ENCODE measurements at places on chromosomes 2 and 18.
A peak's percentile ranks its signal among the peaks of the same experiment; 100 is the strongest.

- DNase-seq = peak; percentile 60
Observed at GRCh38 chr18:45167631-45168280, 447.5 kb upstream of the SLC14A2 start.

- peak; percentile 99 for DNase-seq
Observed at GRCh38 chr2:237500681-237501424, 13.8 kb downstream of the MLPH start.

DNA sequence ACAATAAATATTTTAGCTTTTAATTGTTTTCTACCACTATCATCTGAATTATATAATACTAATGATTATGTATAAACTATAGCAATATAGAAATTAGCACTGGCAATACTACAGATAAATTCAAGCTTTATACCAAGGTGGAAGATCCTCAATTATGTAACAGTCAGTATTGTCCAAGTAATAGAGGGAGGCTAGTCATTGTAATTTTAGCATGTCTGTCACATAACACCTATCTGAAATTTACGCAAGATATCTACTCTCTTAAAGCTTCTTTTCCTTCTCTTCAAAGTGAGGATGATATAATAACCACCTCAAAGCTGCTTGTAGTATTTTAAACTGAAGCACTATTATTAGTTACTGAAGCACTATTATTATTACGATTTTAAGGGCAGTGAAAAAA lies 12.2 kb downstream of the KCNJ3 start:
- DNase-seq = no peak

GRCh38 chr2:1750933-1751766 lies 6.8 kb upstream of the PXDN start:
- DNase-seq = peak; percentile 52

DNA sequence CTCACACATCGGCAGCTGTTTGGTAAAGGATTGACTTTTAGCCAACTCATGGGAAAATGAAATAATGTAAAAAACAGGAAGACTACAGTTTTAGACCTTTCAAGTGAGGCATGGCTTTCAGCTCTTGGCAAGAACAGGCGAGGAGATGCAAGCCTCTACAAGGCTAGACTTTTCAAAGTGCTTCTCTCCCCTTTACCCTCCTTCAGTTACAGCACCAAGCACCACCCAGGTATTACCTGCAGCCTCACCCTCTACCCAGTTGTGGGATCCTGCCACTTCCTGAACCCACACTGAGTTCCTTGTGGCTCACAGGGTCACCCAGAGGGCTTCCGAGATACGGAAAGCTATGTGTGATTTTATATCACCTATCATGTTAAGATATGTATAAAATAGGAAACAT lies 14.7 kb downstream of the UGT1A10 start:
- no peak for DNase-seq

- no peak for DNase-seq
Observed at GRCh38 chr2:134745023-134745422, 26.2 kb upstream of the TMEM163 start.

- no peak for DNase-seq
Observed at GRCh38 chr2:208033701-208034502, 8.6 kb upstream of the PLEKHM3 start.

DNA sequence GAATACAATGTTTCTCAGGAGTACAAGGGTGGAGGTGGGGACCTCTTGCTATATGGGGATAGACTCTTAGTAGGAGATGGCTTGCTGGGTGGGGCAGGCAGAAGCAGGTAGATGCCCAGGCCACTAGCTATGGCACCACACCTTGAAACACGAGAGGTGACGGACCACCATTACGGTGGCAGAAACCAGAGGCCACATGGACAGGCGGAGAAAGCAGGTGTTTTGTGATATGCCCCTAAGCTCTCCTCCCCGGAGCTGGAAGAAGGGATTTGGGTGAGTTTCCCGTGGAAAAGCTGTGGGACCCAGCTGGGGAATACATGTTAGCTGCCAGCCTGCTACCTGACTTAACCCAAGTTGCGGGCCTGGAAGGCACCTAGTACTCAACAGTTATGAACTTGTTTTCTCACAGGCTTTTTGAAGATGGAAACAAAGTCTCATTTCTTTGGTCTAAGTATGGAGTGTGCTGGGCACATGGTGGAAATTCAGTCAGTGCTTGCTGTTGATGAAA lies 16.7 kb downstream of the PLA2R1 start:
- no peak for DNase-seq

DNA sequence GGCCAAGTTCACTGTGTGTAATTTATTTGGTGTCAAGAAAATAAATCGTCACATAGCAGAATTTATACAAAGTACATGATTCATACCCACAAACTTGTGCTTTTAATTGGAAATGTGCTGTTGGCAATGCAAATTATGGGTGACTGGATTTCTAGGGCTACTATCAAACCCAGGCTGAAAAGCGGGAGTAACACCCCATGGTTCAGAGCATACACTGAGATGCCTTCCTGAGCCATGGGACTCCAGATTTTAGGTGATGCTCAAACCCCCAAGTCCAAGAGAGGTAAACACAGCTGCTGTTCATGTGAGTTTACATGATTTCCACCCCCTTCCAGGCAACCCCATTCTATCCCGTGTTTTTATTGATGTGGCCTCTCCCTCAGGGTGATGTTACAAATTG lies 565.9 kb upstream of the ID2 start:
- no peak for DNase-seq

GRCh38 chr2:220674033-220674432 lies 898.1 kb downstream of the EPHA4 start:
- no peak for DNase-seq

- DNase-seq = peak; percentile 23
Observed at GRCh38 chr18:41226186-41226585, 728.8 kb upstream of the PIK3C3 start.

DNA sequence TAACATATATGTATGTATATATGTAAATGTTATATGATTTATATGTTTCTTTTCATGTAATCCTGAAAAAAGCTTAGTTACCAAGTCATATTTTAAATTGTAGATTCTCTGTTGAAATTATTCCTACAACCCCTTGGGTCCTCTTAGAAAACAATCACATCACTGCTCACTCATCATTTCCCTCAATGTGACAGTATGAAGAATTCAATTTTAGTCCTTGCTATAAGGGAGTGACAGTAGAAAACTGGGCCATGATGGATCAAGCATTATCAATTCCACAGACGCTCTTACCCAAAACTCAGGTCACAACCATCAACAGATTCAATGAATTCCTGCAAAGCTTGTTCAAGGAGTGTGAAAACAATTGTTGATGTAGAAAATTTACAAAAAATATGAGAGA lies 1389.5 kb upstream of the ACVR2A start:
- DNase-seq = no peak

DNA sequence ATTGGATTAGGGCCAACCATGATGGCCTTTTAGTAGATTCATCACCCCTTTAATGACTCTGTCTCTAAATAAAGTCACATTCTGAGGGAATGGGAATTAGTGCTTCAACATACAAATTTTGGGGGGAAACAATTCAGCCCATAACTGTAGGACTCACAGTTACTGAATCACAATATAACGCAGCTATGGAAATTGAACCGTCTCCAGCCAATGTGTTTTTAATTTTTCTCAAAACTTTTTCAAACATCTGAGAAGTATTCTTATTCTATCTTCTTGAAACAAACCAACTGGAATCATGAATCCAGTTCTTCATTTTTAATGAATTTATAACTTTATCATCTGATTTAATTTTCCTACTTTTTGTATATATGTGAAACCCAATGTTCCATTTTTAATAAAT lies 373.1 kb upstream of the SYT4 start:
- no peak for DNase-seq

DNA sequence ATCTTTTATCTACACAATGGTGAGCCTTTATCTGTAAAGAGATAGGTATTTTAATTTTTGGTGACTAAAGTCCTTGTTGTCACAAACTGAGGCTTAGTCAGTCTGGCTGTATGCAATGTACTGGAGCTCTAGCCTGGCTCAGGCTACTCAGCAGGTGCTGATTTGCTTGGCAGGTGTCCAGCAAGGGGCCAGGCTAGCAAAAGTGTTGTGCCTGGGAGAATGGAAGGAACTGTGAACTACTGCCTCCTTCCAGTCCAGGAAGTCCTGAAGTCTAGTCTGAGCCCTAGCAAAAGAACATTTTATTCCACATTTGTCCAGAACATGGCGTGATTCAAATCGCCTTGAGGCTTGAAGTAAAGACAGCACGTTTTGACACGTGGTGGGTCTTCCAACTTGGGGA lies 260.5 kb downstream of the CCDC85A start:
- no peak for DNase-seq

- no peak for DNase-seq
Observed at GRCh38 chr2:218266316-218266979, 3.5 kb downstream of the AAMP start.

- DNase-seq = no peak
Observed at GRCh38 chr18:45086777-45087176, 406.1 kb downstream of the SETBP1 start.

- DNase-seq = no peak
Observed at GRCh38 chr2:207045531-207045930, 106.2 kb downstream of the CPO start.

DNA sequence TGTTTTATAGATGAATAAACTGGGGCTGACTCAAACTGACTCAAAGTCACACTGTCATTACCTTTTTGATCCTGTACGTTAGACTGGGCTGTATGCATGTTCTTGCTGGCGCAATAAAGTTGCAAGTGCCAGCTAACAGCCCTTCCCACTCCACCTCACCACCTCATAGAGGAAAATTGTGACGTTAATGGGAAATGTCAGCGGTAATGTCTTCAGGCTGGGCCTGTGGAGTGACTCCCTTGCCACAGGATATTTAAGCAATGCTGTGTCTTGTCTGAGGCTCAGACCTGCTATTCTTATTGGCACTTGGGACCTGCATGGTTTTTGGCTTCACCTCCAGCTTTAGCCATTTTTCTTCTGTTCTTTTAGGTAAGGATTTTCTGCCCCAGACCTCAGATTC lies 25.2 kb upstream of the CASP10 start:
- no peak for DNase-seq
